ENCODE measurements at places on chromosomes 13 and 19. TPM values are rescaled to one million over a fixed set of nuclear protein-coding genes. Genes with fewer than 3 reads are reported as not detected.

The TNFRSF19 gene
- total RNA-seq: 4.0 TPM

The CERS4 gene
- 49.8 TPM for total RNA-seq

The ZNF541 gene
- 0.70 TPM for total RNA-seq

GRCh38 chr13:108984251-108984920 is 355.0 kb downstream of the MYO16 start:
- no peak for DNase-seq

GRCh38 chr13:33785384-33785783 is 32.6 kb upstream of the RFC3 start:
- DNase-seq: no peak

GRCh38 chr13:71814806-71815360 is 52.1 kb downstream of the DACH1 start:
- DNase-seq: no peak

Measured in ureter (tissue), 1 donor.